ENCODE measurements at places on chromosomes 2 and 18. TPM values are rescaled to one million over a fixed set of nuclear protein-coding genes. Genes with fewer than 3 reads are reported as not detected.

DNA sequence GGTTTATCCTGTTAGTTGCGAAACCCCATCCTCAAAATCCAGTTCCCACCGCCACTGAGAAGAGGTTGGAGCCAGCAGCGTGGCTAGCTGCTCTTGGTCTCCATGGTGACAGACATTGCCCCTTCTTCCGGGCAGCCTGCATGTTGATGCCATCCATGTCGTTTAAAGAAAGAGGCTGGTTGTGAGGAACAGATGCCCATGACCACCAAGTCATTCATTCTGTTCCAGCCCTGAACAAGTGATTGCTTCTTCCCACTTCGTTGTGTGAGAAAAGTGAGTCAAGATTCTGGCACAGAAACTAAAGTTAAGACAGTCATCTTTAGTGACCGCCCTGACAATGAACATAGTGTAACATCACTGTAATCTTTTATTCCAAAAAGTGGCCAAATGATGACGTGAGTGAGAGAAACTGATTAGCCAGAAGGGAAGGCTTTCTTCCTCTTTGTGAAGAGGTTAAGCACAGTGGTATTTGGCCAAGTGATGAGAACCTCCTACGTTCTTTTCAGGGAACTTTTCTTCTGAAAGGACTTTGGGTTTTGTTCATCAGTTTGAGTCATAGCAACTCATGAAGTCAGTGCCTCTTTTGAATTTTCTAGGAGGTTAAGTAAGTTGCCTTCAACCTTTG lies 272.5 kb downstream of the GALR1 start:
- DNase-seq: no peak

- DNase-seq: no peak
Measured at GRCh38 chr2:234672498-234673150, 175.7 kb upstream of the ARL4C start.

DNA sequence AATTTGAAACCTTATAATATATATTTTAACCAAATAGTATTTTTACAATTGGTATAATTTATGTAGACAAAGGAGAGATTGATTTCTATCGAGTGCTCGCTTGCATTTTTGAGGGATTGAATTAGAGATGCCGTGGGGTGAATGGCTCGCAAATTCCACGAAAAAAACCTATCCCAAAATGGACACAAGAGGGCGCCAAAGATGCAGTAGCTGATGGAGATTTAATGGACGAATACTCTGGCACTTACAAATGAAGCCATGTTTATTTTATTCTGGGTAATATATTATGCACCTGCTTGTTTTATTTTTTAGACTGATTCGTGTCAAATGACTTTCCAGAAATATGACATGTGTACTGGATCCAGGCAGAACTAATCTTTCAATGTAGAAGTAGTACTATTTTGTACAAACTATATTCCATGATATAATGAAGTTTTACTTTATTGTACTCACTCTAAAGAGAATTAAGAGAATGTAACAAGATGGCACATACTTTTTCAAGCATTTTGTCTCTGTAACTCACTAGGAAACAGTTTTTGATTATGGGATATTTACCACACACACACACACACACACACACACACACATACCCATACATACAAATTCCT lies 505.4 kb downstream of the PLCL1 start:
- peak; percentile 37 for DNase-seq

DNA sequence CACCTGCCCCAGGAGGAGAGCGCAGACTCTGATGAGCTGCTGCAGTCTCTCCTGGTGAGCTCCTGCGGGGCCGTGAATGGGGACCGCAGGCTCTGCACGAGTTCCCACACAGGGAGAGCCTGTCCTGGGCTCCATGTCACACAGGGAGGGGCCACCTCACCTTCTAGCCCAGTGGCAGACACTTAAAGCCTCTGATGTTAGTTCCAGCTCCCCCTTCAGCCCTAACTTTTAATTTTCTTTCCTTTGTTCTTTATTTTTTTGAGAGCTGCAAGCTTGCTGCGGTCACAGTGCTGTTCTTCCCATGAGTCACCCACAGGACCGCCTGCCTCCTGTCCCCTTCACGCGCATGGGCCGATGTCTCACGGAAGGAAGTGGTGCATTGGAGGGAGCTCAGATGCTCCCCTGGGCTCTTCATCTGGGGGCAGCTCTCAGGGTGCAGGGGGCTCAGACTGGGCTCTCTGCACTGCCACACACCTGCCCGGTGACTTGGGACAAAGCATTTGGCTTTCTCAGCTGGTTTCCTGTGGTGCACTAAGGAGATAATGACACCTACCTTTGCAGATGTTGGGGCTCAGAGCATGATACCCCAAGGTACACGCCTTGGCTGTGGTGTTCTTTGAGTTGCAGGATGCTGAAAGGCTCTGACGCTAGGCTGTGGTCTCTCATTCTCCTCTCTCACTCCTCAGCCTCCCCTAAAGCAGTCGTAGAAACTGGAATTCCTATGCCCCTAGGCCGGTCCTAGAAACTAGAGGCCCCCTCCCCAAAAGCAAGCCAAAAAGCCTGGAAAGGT lies 37.2 kb upstream of the PXDN start:
- DNase-seq: peak; percentile 1

GRCh38 chr2:234463626-234464290 lies 33.1 kb downstream of the ARL4C start:
- no peak for DNase-seq

GRCh38 chr2:99940963-99941362 lies 201.4 kb downstream of the AFF3 start:
- no peak for DNase-seq

DNA sequence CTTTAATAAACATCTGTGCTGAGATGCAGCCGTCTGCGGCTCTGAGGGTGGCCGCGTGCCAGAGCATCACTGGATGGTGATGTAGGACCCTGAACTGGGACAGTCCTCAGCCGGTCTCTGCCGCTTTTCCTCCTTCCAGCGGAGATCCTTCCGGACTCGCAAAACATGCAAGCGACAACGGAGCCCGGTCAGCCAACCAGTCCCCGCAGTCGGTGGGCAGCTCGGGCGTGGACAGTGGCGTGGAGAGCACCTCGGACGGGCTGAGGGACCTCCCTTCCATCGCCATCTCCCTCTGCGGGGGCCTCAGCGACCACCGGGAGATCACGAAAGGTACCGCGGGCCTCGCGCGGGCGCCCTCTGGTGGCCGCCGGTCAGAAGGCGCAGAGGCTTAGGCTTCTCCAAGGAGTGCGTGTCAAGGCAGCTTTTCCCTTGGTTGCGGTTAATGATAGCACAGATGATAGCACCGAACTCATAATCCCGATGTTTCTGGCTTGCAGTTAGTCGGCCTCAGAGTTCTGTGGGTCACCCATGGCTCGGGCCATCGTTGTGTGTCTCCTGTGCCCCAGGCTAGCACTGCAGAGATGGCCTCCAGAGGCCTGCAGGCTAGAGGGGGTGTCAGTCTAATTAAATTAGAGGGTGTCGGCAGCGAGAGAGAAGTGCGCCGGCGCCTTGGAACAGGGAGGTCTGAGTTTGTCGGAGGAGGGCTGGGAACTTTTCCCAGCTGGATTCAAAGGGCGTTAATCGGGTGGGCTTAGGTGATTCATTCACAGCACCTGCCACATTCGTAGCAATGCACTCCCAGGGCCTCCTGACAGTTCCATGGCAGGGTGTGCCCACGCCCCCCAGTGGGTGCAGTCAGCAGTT lies 38.5 kb downstream of the LPIN1 start:
- no peak for DNase-seq

DNA sequence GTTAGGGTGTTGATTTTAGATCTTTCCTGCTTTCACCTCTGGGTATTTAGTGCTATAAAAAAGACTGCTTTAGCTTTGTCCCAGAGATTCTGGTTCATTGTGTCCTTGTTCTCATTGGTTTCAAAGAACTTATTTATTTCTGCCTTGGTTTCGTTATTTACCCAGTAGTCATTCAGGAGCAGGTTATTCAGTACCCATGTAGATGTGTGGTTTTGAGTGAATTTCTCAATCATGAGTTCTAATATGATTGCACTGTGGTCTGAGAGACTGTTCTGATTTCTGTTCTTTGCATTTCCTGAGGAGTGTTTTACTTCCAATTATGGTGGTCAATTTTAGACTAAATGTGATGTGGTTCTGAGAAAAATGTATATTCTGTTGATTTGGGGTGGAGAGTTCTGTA lies 167.1 kb upstream of the KYNU start:
- no peak for DNase-seq

- DNase-seq: no peak
Measured at GRCh38 chr2:44542520-44542919, 180.8 kb downstream of the CAMKMT start.

DNA sequence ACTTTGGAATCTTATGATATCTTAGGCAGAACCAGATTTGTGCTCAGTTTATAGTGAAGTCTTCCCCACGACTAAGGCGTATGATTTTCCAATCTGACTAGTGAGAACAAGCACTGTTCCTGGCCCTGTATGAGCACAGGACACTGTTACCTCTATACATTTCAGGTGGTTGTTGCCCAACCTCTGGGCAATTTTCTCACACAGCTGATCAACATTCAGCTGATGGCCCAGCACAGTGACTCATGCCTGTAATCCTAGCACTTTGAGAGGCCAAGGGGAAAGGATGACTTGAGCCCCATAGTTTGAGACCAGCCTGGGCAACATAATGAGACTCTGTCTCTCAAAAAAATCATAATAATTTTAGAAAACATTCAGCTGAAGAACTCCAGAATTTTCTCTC lies 119.5 kb downstream of the ASXL3 start:
- no peak for DNase-seq

GRCh38 chr2:96197546-96198255 lies 10.9 kb downstream of the STARD7 start:
- no peak for DNase-seq

DNA sequence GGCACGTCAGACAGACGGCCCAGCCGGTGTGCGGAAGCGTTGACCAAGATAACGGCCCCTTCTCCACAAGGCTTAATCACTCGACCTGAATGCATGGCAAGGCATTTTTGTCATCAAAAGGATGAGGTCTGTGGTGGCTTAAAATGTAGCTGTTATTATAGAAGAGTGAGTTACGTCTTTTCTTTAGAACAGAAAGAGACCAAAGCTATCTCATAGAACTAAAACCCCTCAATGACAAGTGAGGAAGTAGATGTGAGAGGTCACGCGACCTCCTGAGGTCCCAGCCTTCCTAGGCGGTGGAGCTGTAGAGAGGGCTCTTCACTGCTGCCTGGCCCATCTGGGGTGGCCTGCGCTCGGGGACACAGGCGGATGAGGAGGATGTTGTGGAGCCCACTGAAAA lies 75.7 kb downstream of the LDLRAD4 start:
- DNase-seq: no peak

- DNase-seq: no peak
Measured at GRCh38 chr2:127277028-127277427, 16.9 kb downstream of the ERCC3 start.

GRCh38 chr2:174342686-174343342 lies 8.1 kb downstream of the SP9 start:
- no peak for DNase-seq

DNA sequence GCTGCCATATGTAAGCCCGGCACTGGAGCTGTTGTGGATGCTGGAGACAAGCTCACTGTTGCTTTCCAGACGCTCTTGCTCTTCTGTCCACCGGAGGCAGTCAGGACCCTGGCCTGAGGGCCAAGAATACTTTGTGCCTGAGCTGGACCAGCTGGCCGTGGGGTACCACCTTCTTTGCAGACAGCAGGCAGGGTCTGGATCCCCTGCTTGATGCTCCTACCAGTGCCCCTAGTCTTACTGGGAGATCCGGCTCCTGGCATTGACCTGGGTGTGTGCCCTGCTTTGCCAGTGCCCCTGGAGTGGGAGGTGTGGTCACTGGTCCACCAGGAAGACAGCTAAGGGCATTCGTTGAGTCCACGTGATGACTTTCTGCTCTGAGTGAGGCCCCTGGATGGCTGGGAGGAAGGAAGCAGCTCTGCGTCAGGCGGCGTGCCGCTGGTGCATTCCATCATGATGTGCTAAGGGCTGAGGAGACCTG lies 59.3 kb downstream of the LRRFIP1 start:
- no peak for DNase-seq

DNA sequence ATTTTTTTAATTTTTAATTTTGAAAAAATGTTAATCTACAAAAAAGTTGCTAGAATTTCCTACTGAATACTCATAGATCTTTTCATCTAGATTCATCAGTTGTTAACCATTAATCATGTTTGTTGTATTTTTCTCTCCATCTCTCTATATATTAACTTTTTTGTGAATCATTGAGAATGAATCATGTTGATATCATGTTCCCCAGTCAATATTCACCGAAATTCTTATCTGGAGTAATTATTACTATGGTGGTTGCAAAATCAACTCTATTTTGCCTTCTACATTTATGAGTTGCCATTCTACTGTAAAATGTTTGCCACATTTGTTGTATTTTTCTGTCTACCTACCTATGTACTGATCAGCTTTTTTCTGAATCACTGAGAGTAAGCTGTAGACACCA lies 154.0 kb downstream of the SPP2 start:
- DNase-seq: no peak

DNA sequence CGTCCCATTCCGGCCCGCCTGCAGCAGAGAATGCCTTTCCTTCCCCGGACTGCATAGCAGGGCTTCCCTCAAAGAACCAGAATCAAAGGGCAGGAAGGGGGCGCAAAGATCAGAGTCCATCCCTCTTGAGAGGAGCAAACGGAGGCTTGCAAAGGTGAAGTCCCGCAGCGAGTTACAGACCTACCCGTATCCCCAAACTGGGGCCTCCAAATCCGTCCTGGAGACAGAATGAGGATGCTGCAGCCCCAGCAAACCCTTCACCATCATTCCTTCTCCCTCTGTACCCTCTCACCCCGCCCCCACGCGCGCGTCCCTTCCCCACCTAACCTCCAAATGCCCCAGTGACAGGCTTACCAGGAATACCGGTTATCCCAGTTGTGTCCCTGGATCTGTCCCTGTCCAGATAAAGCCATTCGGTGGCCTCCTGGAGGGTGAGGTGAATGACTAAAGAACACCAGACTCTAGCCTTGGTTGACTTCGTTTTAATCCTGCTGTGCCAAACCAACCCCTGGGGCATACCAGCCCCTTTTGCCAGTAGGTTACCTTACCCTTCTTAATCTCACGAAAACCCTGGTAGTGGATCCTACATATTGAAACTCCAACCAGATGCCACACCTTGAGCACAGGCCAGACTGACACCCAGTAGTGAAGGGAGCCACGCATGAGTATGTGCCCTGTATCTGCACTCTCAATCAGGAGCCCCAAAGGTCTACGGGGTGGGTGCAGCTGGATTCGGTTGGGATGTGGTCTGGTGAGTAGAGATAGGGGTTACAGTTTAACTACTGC lies 961 bp upstream of the SLC40A1 start:
- DNase-seq: no peak

- DNase-seq: no peak
Measured at GRCh38 chr2:58479535-58480140, 238.5 kb upstream of the FANCL start.

DNA sequence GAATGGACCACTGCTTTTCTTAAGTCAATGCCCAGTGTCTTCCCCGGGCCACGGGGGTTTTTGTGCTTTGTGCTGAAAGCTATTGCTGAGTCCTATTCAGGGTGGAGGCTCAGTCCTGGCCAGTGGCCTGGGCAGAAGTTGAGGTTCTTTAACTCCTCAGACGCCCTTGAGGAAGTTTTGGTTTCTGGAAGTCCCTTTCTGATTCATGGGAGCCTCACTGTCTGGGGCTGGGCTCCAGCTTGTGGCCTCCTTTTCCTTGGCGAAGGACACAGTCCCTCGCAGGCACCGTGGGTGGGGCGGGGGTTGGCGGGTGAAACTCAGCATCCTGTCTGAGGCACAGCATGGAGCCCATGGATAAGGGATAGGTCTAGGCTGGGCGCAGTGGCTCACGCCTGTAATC lies 465.2 kb upstream of the HS6ST1 start:
- DNase-seq: no peak

Gene WNT10A
- 1.5 TPM for total RNA-seq

Gene CTAGE1
- not detected for total RNA-seq

Gene RAB6D
- total RNA-seq: 0.17 TPM

Gene CNGA3
- total RNA-seq: not detected

Gene C2orf15
- 1.9 TPM for total RNA-seq

Gene XDH
- total RNA-seq: 0.15 TPM

Gene CCDC121
- 2.1 TPM for total RNA-seq

Gene CNPPD1
- 41.9 TPM for total RNA-seq

Gene DSG1
- total RNA-seq: not detected

Gene IL36RN
- total RNA-seq: not detected

Measured in HCT116 (cell line).